ENCODE measurements at places on chromosomes 2 and 18.

DNA sequence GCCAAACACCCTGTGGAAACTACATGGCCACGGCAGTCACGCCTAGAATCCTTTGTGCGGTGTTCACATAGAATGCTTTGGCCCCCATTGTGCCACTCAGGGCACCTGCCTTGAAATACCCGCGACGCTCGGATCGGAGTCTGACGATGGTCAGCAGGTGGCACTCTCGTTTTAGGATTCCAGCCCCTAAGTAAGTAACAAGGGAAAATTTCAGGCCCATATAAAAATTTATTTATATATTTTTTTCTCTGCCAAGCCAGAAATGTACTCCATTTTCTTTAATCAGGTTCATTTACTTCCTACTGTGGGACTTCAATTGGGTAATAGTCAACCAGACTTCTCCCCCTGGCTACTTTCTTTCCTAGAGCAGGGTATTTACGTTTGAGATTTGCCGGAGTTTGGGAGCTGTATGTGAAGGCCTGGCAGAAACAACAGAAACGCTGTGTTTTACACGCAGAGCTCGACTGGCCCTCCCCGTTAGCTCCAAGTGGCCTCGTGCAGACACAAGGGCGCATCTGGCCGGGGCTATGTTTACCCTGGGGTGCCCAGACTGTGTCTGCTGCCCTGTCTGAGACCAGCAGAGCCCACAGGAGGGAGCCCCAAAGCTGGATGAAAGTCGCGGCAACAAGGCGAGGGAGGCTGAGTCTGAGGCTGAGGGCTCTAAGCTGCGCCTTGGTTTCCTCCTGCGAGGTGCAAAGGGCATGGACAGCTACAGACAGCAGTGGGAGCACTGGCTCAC, 41.6 kb downstream of the LRRC30 start:
- no peak for DNase-seq

DNA sequence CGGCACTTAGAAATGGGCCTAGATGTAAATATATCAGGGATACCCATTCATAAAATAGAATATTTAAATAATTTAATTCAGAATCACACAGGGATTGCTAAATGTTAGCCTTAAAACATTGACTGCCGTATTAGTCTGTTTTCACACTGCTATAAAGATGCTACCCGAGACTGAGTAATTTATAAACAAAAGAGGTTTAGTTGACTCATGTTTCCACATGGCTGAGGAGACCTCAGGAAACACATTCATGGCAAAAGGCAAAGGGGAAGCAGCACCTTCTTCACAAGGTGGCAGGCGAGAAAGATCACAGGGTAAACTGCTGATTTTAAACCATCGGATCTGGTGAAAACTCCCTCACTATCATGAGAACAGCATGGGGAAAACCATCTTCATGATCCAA, 223.6 kb upstream of the GULP1 start:
- no peak for DNase-seq

DNA sequence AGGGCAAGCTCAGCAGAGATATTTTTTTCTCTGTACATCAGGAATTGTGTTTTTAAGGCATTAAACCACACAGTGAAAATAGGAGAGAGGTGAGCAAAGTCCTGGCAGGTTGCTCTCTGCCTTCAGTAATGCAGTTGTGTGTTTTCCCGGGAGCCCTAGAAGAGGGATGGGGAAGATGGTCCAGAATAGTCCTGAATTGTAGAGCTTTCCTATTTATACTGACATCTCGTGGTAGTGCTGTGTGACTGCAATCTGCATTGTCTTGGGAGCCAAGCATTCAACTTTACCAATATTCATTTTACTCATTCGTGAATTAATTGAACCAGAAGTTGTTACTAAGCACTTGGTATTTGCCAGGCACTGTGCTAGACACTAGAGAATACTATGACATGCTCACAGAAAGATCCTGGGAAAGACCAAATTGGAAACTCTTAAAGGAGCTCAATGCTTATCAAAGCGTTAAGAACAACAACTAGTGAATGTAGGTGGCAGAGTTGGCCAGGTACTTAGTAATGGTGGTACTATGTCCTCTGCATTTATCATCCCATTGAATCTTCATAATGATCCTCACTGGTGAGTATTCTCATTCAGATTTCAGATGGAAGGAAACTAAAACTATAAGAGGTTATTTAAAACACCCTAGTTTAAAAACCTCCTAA, 214.6 kb downstream of the TRIB2 start:
- DNase-seq = no peak

- DNase-seq = no peak
Measured at GRCh38 chr2:92072461-92073035, 2798.7 kb upstream of the TEKT4 start.

DNA sequence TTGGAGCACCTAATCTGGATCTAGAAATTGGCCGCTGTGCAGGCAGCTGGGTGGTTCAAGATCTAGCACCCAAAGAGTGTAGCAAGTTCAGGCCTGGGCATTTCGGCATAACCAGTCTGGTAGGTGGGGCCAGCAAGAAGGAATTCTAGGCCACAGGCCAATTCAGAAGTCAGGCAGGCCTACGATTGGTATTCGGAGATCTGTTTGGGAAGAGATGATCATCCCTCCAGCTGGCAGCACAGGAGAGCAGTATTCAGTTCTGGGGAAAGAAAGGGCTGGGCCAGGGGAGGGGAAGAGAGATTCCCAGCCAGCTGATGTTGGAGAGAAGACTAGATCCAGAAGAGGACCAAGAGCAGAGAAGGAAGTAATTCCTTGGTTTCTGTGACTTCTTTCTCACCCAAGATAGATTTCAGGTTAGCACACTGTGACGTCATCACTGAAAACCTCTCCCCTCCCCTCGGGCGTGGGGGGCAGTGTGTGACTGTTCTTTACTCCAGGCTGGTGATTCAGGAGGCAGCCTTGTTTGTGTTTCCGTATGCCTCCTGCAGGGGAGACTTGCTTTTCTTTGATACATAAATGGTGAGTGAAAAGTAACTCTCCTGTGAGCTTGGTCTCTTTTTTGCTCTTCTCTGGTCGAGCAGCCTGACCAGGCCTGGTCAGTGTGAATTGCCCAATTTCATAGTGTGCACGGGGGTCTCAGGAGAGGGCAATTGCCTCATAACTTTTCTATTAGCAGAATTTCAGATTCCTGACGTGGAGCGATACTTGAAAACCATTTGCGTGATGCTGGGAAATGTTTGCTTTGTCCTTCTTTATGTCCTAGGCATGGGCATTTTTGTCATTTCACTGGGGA, 61.1 kb downstream of the MEIS1 start:
- DNase-seq = no peak

DNA sequence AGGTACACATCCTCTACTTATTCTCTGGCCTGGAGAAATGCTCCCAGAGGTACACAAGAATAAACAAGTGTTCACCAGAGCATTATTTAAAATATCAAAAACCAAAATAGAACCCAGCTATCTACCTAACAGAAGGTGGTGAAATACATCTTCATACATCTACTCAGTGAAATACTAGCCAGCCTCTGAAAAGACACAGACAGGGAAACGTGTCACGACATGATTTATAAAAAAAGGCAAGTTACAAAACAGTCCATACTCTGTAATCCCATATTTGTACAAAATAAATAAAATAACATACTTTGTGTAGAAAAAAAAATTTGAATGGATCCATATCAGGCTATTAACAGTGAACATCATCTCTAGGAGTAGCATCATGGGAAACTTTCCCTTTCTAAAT, 38.2 kb downstream of the KANSL3 start:
- no peak for DNase-seq

GRCh38 chr18:21361307-21361880, 119.4 kb downstream of the GREB1L start:
- no peak for DNase-seq

All from activated CD4-positive, alpha-beta T cell treated with anti-CD3 and anti-CD28 coated beads, Interleukin-2, amount 50 U/mL, for 4 hours (primary cell).